Spleen (tissue), 13 donors: ENCODE measurements at places on chromosomes 6 and 20. TPM values are rescaled to one million over a fixed set of nuclear protein-coding genes. Genes with fewer than 3 reads are reported as not detected.

DACT2 gene
- total RNA-seq: not detected

- DNase-seq: no peak
Measured at GRCh38 chr6:38166411-38167240, 347.1 kb downstream of the ZFAND3 start.

SLC22A16 gene
- 0.49 TPM for total RNA-seq

GRCh38 chr6:144653885-144654505 lies 368.9 kb downstream of the UTRN start:
- DNase-seq: no peak

DNA sequence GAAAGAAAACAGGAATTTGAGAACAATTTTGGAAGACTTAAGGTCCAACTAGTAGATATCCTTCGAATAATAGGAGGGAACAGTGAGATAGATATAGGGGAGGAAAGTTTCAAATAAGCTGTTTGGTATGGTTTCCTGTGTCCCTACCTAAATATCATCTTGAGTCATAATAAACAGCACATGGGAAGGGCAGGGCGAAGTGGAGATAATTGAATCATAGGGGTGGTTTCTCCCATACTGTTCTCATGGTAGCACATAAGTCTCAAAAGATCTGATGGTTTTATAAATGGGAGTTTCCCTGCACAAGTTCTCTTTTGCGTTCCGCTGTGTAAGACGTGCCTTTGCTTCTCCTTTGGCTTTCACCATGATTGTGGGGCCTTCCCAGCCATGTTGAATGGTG lies 39.5 kb upstream of the ENPP5 start:
- no peak for DNase-seq

GRCh38 chr6:11525468-11526155 lies 11.9 kb upstream of the TMEM170B start:
- no peak for DNase-seq

OTOR gene
- not detected for total RNA-seq

CCN5 gene
- total RNA-seq: 1.5 TPM

FBXO9 gene
- 67.9 TPM for total RNA-seq

DNA sequence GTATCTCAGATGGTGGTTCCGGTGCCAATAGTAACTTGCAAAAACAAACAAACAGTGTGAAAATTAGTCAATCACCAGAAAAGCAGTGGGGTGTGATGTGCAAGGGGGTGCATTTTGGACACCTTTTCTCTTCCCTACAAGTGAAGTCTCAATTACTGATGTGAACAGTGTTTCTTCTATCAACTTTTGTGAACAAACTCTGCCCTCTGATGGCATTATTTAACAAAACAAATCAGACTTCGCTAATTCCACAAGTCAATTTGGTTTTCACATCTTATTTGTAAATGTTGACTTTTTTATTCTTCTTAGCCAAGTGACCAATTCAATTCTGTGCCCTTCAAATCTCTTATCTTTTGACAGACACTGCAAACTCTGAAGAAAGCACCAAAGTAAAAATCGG lies 212.2 kb downstream of the UST start:
- DNase-seq: no peak

- DNase-seq: no peak
Measured at GRCh38 chr6:1297746-1298145, 14.2 kb upstream of the FOXQ1 start.

DNA sequence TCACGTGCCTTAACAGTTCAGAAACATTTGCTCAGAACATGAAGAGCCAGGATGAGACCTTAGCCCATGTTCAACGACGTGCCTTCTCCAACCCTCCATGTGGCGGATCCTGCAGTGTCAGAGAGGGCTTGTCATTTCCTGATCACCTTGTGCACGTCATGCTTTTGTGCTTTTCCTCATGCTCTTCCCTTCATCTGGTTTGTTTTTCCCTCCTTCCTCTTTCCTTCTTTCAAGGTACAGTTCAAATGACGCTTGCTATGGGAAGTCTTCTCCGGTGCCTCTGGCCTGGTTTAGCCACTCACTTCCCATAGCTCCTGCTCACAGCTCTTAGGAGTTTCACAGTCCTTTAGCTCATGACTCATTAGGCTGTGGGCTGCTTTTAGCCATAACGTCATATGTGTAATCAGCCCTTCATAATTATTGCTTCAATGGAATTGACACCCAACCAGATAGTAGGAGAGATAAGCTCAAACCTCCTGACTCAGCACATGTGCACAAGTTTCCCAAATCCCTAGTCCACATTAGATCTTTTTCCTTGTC lies 102.7 kb upstream of the CNKSR3 start:
- no peak for DNase-seq
